ENCODE measurements at places on chromosomes 5 and 9. TPM values are rescaled to one million over a fixed set of nuclear protein-coding genes. Genes with fewer than 3 reads are reported as not detected.

DNA sequence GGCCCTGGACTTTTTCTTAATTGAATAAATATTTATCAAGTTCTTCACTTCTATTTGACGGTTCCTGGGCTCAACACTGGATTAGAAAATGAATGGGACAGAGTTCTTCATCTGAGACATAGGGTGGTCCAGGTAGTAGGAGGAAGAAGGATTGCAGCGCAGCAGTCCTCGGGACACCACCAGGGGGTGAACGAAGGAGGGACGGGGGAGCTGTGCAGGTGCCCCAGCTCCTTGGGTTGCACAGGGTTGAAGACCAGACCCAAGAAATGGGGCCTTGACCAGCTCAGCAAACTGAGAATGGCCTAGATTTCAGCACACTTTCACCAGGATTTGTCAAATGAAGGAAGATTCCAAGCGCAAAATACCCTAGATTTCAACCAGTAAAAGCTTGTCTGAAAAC is 29.5 kb downstream of the ABL1 start:
- DNase-seq: no peak

DNA sequence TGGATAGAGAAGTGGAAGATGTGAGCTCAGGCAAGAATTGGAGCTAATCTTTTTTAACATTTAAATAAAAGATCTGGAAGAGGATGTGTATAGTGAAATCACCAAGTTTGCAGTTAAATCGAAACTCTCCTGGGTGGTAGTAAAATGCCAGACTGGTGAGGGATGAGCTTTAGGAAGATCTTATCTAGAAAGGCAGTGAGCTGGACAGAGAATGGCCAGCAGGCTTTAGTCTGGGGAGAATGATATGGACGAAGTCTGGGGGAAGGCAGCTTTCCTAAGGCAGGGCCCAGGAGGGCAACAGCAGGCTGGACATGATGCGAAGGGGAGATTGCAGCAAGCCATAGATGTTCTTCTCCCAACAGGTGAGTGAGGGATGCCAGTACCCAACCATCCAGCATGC is 25.6 kb downstream of the UNC5A start:
- DNase-seq: no peak

GRCh38 chr5:134458234-134459009 is 46.7 kb upstream of the CDKN2AIPNL start:
- DNase-seq: peak; percentile 42

DNA sequence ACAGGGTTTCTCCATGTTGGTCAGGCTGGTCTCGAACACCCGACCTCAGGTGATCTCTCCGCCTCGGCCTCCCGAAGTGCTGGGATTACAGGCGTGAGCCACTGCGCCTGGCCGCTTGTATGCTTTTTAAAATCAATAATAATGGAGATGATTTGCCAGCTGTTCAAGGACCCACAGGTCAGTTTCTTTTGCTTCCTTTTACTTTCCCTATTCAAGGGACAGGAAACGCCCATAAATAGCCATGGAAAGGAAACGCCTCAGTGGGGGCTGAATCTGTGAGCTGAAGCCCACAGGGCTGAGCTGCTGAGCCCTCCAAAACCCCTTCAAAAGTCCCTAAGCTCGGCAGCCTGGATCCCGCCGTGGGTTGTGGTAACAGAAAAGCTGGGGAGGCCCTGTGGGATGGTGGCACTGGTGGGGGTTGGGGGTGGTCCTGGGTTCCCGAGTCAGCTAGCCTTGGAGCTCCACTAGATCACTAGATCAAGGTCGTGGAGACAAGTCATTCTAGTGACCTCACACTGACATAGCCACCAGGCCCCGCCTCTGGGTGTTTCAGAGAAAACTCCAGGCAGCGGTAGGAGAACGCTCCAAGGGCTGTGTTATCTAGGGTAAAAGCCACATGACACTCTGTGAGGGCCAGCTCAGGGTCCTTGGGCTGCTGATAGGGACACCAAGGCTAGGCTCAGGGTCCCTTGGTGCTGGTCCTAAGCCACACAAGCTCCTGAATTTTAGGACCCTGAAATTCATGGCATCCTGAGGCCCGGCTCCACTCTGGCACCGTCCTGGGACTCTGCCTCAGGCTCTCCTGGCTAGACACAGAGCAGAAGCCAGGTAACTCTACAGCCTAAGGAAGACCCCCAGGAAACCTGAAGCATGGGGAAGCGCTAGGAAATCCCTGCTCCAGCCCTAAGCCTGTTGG is 18.0 kb upstream of the DUSP1 start:
- peak; percentile 76 for DNase-seq

- no peak for DNase-seq
These were observed 92.9 kb upstream of the IQGAP2 start for GRCh38 chr5:76310208-76310607.

DNA sequence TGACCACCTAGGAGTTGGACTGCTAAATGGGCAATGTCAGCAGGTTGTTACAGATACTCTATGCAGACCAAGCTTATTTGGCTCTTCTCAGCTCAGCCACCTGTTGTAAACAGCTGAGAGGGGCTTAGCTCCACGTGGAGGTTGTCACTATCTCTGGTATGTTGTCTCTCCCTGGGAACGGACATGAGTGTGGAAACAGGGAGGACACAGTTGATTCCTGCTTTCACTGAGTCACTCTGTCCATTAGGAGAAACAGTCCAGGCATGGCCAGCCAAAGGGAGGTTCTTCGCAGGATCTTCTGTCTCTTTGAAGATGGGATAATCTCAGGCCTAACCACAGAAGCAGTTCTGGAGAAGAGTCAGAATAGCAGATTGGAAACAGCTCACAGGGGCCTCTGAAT is 121.2 kb downstream of the PALM2AKAP2 start:
- no peak for DNase-seq

Gene CDHR2
- 9.8 TPM for total RNA-seq

GRCh38 chr5:81393783-81394718 is at the start of gene ACOT12:
Gene ACOT12 (minus strand): TSS chr5:81394134. CDS start chr5:81394114, 20 bp downstream.
- DNase-seq: peak; percentile 63

DNA sequence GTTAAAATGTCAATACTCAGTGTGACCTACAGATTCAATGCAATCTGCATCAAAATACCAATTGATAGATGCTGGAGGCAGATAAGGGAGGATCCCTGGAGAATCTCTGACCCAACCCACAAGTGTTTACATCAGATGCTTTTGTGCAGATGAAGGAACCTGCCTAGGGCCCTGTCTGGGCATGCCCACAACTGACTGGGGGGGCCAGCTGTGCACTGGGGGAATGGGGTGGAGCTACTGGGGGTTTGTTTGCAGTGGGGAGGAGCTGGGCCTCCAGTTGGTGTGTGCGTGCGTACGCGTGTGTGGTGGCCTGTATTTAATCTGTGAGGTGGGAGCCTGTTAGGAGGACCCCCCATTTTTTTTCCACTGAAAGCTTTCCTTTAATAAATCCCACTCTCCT is 244.9 kb downstream of the TRIM36 start:
- no peak for DNase-seq

- DNase-seq: peak; percentile 16
These were observed 471.9 kb downstream of the MTRR start for GRCh38 chr5:8340739-8341344.

Gene OTULINL
- total RNA-seq: 19.8 TPM

DNA sequence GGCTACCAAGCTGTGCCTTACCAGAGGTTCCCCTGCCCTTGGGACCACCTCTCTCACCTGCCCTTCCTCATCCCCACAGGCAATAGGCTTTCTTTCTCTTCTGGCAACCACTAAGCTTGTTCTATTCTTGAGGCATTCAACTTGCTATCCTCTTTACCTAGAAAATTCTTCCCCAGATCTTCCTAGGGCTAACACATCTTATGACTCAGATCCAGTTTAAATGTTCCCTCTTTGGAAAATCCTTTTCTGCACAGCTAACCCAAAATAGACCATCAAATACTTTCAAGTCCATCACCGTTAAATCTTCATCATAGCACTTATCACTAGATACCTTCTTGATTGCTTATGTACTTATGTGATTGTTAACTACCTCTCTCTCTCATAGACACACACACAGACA is 93.7 kb downstream of the ENC1 start:
- DNase-seq: no peak

Gene ZNF484
- total RNA-seq: 21.5 TPM

Gene PSAT1
- 4.1 TPM for total RNA-seq

Gene PAPPA
- total RNA-seq: 7.0 TPM

Gene IL31RA
- not detected for total RNA-seq

GRCh38 chr9:105043370-105043936 is 115.5 kb upstream of the ABCA1 start:
- DNase-seq: no peak

Gene DDX4
- not detected for total RNA-seq

DNA sequence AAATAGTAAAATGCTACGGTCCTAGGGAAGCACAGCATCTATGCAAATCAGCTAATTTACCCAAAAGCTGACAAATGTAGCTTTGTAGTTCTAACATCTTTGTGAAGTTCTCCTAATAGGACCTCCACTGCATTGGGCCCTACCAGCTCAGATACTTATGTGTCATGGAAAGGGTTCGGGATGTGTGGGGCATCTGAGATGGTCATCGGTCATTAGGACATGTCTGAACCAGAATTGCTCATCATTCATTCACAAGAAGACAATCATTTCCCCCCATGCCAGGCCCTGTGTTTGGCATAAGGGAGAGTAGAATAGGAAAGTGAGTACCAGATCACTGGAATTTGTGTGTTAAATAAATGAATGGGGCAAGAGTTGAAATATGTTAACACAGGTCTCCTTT is 35.7 kb downstream of the PWWP2A start:
- no peak for DNase-seq

Measured in stomach (tissue), 19 donors.